Bronchial epithelial cell (primary cell): ENCODE measurements at places on chromosomes 13 and 19. TPM values are rescaled to one million over a fixed set of nuclear protein-coding genes. Genes with fewer than 3 reads are reported as not detected.

Gene CDC42EP5
- total RNA-seq, result 18.2 and 20.4 TPM in 2 replicates

Gene ADM5
- 0.13 and 0.53 TPM in 2 replicates for total RNA-seq

Gene SLC10A2
- not detected in 2 replicates for total RNA-seq

Gene TMEM86B
- total RNA-seq, result 0.53 and 1.4 TPM in 2 replicates

Gene WDR87
- total RNA-seq, result not detected in 2 replicates

Gene CEACAM7
- 0.79 and 7.3 TPM in 2 replicates for total RNA-seq

Gene PCDH17
- under 0.01 TPM in 2 replicates for total RNA-seq

Gene ZNF493
- total RNA-seq, result 9.5 and 53.6 TPM in 2 replicates

Gene GAPDHS
- not detected in 2 replicates for total RNA-seq

Gene THSD8
- total RNA-seq, result not detected in 2 replicates

Gene OR7A5
- total RNA-seq, result not detected in 2 replicates

Gene CCDC8
- total RNA-seq, result 4.7 and 10.3 TPM in 2 replicates

Gene LILRB4
- not detected in 2 replicates for total RNA-seq

Gene ZNF497
- 0.53 and 2.2 TPM in 2 replicates for total RNA-seq
